Skin of body (tissue), 3 donors: ENCODE measurements at places on chromosomes 2 and 18. TPM values are rescaled to one million over a fixed set of nuclear protein-coding genes. Genes with fewer than 3 reads are reported as not detected.

GRCh38 chr2:229652796-229653195 is 61.6 kb downstream of the DNER start:
- no peak for DNase-seq

GRCh38 chr2:158103411-158104012 is 1.8 kb downstream of the UPP2 start:
- no peak for DNase-seq

The UPP2 gene
- total RNA-seq = not detected

DNA sequence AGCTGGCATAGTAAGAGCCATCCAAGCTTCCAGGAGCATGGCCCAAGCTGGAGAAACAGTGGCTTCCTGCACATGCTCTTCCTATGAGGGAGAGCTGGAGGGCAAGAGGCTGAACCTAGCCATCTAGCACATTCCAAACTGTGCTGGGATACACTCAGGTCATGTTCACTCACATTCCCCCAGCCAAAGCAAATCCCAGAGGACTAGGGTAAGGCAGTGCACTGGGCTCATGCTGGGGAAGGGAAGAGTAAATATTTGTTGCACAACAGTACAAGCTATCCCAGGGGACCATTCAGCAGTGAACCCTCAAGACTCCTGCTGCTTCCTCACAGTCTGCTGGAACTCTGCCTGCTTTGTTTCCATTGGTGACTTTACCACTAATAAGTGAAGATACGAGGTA is 20.7 kb upstream of the GYPC start:
- no peak for DNase-seq

The PLA2R1 gene
- 11.3 TPM for total RNA-seq

- no peak for DNase-seq
Observed at GRCh38 chr2:33496726-33497125, 20.3 kb downstream of the RASGRP3 start.

- no peak for DNase-seq
Observed at GRCh38 chr2:172287190-172287589, 140.2 kb upstream of the ITGA6 start.

DNA sequence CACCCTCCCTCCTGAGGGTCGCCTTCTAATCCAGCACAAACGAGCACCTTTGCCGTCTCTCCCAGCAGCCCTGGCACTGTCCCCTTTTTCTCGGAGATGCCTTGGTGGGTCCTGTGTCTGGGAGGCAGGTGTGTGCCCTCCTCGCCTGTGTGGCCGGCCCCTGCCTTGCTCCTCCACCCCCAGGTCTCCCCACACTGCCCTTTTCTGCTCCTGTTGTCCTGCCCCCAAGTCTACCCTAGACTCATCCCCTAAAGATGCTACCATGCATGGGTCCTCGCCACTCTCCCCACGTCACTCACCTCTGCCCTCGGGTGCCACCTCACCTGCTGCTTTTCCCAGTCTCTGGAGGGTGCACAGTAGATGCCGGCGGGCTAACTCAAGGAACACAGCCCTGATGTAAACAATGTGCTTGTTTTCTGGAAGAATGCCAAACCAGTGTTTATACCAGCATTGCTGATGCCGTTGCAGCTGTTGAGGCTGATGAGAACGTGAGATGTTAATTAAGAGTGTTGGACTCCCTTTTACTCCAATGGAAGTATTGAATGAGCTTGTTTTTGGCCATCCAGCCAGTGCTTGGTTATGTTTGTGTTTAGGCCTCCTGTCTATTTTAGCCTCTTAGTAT is 223.1 kb downstream of the AGAP1 start:
- no peak for DNase-seq

- DNase-seq = no peak
Observed at GRCh38 chr2:149648282-149649030, 60.9 kb upstream of the MMADHC start.

GRCh38 chr18:79403723-79404566 is 8.2 kb downstream of the NFATC1 start:
- DNase-seq = no peak

DNA sequence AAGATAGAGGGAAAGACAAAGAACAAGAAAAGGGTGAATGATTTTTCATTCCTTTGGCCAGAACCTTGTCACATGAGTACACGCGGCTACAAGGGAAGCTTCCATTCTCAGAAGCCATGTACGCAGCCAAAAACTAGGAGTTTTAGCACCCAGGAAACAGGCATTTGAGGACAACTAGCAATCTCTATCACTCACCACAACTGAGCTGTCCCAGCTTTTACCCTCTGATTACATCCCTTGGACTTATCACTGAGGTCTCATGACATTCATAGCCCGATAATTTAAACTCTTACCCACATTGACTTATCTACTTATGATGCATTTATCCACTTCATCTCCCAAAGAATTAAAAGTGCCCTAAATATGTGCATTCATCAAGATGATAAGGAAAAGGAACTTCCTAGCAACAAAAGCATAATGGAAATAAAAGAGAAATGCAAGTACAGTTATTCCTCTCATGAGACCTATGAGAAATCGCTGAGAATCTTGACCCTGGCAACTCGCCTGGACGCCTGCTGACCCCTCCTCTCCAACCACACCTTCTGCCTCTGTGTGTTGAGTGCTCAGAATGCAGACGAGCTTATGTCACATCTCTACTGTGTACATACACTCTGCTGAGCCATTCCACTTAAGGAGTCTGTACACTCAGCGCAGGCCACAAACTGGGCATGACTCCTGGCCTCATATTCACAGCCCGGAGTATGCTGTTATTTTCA is 28.7 kb upstream of the MFSD6 start:
- peak; percentile 42 for DNase-seq

The TNS1 gene
- total RNA-seq = 92.3 TPM

DNA sequence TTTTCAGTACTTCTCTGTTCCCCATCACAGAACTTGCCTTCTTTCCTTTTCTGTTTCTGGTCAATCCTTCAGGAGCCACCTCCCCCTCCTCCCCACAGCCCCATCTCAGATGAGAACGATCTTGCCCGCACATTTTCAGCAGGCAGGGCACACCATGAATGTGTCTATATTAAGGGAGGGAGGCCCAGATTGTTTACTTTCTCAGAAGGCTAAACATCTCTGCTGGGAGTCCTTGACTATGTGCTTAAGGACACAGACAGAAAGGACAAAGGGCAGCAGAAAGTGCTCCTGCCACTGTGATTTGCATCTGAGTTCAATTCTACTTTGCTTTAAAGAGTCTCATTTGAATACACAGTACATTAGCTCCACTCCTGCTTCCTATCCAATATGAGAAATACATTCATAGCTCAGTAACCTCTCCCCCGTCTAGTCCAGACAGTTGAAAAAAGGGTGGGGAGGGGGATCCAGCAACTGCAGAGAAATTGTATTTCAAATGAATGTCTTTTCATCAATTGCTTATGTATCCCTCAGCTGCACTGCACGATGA is 175.0 kb upstream of the PARD3B start:
- no peak for DNase-seq

The PLGLB2 gene
- total RNA-seq = 2.2 TPM

DNA sequence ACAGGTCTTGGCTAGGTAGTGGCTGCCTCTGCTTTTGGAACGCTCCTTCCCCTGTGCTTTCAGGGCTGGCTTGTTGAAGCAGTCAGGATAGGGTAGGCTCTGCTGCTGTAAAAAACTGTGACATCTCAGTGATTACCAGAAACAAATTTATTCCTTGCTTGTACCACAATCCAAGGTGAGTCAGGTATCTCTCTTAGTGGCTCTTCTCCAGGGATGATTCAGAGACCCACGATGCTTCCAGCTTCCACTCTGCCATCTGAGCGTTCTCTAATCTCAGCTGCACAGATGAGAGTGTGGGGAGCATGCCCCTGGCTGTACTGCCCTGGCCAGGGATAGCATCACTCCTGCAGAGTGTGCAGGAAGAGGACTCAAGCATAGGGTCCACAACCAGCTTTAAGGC is 174.9 kb downstream of the VAPA start:
- DNase-seq = no peak

GRCh38 chr2:84022810-84023431 is 436.2 kb downstream of the SUCLG1 start:
- peak; percentile 7 for DNase-seq

- no peak for DNase-seq
Observed at GRCh38 chr2:85695691-85696668, 1.8 kb downstream of the GNLY start.

The ANKRD29 gene
- total RNA-seq = 6.1 TPM

The DOK6 gene
- 7.0 TPM for total RNA-seq

DNA sequence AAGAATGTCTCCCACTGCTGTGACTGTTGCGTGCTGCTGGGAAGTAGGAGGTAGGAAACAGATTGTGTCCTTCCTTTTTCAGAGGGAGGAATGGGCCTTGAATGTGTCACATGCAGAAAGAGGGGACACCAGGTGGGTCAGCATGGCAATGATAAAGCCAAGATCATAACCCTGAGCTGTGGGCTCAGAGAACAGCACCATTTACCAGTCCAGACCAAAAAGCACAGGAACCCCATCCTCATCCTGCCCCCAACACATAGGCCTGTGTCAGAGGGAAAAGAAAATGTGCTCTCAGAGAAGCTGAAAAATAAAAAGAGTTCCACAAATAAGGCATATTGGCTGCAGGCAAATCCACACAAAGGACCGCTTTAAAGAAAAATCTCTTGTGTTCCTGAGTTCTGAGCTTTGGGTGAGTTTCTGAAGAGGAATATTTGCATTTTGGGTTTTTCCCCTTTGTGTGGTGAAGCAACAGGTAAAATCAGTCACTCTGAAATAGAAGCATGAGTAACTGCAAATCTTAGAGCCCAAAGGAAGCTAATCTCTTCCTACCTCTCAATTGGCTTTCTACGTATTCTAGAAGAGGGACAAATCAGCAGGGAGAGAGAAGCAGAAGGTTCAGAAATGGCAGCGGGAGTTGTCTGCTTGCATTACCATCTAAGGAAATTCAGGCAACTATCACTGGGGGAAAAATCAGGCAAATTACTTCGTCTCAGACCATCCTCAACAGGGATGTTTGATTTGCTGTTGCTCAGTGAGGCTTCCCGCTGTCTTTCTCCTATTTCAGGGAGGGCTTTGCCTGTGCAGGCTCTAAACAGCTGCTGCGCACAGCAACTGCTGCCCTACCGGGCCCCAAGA is 106.8 kb downstream of the BCL11A start:
- DNase-seq = no peak

GRCh38 chr2:215535125-215535668 is 99.3 kb upstream of the FN1 start:
- no peak for DNase-seq

DNA sequence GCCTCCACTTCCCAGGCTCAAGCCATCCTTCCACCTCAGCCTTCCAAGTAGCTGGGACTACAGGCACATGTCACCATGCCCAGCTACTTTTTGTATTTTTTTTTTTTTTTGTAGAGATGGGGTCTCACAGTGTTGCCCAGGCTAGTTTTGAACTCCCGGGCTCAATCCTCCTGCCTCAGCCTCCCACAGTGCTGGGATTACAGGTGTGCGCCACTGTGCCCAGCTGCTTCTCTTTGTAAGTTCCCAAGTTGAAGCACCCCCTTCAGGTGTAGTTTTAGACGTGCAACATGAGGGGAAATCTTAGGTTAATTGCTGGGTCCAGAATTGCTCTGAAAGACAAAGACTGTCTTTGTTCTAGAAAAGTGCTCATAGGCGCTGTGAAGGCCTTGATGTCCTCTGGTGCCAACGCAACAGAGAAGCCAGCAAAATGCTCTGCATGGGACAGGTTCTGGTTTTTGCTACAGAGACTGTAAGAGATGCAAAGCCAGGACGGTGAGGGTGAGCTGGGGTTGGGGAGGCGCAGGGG is 46.6 kb downstream of the RRM2 start:
- no peak for DNase-seq

The MOCOS gene
- 1.6 TPM for total RNA-seq

- DNase-seq = peak; percentile 61
Observed at GRCh38 chr2:58240670-58241545, at the start of gene FANCL. FANCL (minus strand) TSS chr2:58241325; CDS start chr2:58241313, 12 bp downstream.

- DNase-seq = no peak
Observed at GRCh38 chr2:31992025-31992579, 18.7 kb downstream of the MEMO1 start.

DNA sequence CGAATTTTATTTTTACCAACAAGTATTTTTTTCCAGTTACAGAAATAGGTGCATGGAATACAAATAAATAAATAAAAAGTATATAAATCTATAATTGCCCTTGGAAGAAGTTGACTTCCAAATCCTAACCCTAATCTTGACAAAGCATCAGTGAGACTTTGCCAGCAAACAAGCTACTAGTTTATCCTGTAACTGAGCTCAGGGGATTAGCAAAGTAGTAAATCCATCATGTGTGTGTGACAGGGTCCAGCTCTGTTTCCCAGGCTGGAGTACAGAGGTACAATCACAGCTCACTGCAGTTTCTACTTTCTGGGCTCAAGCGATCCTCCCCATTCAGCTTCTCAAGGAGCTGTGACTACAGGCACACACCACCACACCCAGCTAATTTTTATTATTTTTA is 948.0 kb upstream of the CNTNAP5 start:
- no peak for DNase-seq

DNA sequence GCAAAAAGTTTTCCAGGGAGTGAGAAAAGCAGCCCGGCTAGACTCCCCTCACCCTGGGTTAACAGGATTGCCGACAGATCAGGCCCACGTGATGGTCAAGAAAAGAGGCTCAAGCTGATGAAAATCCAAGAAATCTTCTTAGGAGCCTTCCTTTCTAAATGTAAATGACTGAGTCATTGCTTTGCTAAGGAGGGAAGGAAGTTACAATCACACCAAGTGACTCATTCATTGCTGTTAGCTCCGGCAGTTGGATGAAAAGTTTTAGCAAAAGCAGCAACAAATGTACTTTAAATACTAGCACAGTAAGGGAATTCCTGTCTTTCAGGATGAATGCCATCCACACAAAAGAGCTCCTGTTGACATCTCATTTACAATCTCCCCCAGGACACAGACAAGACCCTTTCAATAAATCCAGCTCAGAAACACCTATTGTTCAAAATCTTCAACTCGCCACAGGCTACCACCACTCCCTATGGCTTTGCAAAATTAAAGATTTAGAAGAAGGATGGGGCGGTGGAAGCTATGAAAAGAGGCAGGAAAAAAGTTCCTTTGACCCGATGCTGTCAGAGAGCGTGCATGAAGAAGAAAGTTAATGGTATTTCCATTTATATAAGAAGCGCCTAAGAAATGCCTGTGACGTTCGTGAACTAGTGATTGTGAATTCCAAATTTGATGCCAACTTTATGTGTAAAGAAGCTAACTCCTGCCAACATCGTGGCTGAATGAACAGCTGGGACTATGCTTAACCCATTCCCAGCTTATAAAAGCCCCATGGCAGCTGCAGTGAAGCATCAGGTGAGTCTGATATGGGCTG is 153.7 kb downstream of the TGIF1 start:
- DNase-seq = peak; percentile 79

GRCh38 chr2:96873651-96874096 is 3.8 kb upstream of the SEMA4C start:
- no peak for DNase-seq

DNA sequence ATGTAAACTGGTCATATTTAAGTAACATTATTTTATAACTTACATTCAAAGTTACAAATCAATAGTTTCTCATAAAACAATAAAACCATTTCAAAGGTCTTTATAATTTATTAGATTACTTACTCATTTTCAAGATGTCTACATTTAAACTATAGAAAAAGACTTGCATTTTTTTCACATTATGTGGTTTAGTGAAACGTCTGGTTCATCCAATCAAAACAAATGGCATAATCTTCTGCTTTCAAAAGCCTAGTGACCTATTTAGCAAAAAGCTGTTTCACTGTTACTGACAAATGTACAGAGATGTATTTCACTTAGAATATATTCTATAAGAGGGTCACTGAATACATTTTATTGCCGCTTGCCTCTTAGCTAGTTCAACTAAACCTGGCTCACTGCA is 49.3 kb upstream of the MCM6 start:
- no peak for DNase-seq

The IGFBP5 gene
- 246 TPM for total RNA-seq

The MARCO gene
- 1.7 TPM for total RNA-seq
